ENCODE measurements at places on chromosomes 3 and 15. TPM values are rescaled to one million over a fixed set of nuclear protein-coding genes. Genes with fewer than 3 reads are reported as not detected.

DNA sequence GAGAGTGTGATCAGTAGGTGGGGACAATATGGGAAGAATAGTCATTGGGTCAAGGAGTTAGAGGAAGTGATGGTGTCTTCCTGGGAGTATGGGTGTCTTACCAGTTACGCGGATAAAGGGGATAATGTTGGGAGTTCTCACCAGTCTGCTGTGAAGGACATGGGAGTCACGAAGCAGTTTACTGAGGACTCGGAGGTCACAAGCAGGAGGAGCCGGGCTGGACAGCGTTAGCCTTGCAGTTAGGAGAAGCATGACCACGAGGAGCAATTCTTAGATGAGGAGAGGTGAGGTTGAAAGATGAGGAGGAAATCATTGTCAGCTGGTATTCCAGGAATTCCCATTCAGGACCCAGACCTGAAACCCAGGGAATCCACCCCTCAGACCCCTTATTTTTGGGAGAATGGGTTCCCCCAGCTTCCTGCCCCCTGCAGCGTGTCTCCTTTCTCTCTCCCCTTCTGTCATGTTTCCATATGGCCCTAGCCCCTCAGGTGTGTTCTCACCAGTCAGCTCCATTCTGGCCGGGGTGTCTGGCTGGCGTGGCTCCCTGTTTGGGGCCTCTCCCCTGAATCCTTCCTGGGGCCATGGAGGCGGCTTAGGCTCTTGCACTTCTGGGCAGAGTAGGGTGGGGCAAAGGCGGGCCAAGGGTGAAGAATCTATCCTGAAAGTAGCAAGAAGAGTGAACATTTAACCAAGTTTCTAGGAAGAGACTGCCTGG, 2.1 kb downstream of the THPO start:
- ATAC-seq: no peak

MAP6D1 gene
- 1.4 TPM for total RNA-seq

AVEN gene
- 17.5 TPM for total RNA-seq

GRCh38 chr15:64842096-64842939, 603 bp downstream of the PLEKHO2 start:
- ATAC-seq: no peak

- no peak for ATAC-seq
These were observed 10.2 kb upstream of the FBLN2 start for GRCh38 chr3:13538520-13539291.

Data from activated T-helper 17 cell treated with anti-CD3 and anti-CD28 coated beads, Interleukin-2, amount 50 U/mL, for 72 hours (primary cell).